ENCODE measurements at places on chromosomes 11 and 22.
A peak's percentile ranks its signal among the peaks of the same experiment; 100 is the strongest.

DNA sequence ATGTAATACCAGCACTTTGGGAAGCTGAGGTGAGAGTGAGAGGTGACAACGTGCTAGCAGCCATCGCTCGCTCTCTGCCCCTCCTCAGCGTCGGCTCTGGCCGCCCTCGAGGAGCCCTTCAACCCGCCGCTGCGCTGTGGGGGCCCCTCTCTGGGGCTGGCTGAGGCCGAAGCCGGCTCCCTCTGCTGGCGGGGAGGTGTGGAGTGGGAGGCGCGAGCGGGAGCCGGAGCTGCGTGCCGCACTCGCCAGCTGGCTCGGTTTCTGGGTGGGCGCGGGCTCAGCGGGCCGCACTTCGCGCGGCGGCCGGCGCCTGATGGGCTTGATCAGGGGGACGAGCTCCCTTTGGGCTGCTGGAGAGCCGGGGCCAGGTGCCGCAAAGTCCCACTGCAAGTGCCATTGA, 98.9 kb upstream of the UBASH3B start:
- DNase-seq: peak; percentile 68

- no peak for DNase-seq
These were observed 36.6 kb downstream of the GAS2 start for GRCh38 chr11:22703040-22703439.

- no peak for DNase-seq
These were observed 2.5 kb downstream of the ST13 start for GRCh38 chr22:40853961-40854360.

DNA sequence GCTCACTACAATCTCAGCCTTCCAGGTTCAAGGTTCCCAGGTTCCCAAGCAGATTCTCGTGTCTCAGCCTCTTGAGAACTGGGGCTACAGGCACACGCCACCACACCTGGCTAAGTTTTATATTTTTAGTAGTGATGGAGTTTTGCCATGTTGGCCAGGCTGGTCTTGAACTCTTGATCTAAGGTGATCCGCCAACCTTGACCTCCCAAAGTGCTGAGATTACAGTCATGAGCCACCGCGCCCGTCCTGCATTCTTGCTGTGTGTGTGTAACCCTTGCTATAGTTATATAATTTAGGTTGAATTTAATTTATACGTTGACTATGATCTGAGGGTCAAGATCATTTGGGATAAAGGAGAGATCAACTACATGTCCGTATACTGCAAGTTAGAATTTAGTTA, 29.3 kb upstream of the ROBO3 start:
- no peak for DNase-seq

- no peak for DNase-seq
These were observed 29.4 kb upstream of the UBASH3B start for GRCh38 chr11:122625976-122626665.

DNA sequence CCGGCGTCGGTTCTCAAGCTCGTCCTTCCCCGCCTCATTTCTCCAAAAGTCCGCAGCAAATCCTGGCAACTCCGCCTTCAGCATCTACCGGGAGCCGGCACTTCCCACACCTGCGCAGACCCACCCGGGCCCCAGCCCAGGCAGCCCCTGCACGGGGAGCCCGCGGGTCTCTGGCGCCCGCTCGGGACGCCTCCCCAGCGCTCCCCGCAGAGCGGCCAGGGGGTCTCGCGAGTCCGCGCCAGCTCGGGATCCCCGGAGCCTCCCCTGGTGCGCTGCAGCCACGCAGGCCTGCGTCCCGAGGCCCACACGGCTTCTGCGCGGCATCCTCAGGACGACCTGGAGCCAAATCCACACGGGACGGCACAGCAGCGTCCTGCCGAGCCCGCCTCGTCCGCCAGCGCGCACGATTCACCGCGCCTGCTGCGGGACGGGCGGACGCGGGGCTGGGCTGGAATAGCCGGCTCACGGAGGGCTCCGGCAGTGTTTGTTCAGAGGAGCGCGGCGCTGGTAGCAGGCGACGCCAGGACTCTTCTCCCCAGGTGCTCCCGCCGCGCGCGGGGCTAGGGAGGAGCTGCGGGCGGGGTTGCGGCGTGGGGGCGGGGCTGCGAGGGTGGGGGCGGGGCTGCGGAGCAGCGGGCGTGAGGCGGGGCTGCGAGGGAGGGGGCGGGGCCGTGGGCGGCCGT, 816 bp upstream of the PHRF1 start:
- DNase-seq: peak; percentile 88

GRCh38 chr11:27558401-27558800, 51.8 kb upstream of the LIN7C start:
- no peak for DNase-seq

DNA sequence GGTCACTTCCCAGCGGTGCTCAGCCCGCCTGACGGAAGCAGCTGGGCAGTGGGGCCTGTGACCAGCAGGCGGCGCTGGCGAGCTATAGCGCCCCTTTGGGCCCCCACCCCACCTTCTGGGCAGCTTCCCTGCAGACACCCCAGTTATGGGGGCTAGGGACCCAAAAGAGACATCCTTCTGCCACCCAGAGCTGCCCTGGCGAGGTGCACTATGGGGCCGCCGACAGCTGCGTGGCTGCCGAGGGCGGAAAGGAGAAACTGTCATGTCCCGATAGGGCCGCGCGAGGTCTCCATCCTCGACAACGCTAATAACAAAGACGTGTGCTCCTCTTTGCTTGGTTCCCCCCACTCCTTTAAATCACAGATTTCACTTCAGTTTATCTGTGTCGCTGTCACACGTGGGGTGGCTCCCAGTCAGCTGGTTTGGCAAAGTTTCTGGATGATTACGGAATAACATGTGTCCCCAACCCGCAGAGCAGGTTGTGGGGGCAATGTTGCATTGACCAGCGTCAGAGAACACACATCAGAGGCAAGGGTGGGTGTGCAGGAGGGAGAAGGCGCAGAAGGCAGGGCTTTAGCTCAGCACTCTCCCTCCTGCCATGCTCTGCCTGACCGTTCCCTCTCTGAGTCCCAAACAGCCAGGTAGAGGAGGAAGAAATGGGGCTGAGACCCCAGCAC, 673 bp upstream of the MYO7A start:
- peak; percentile 51 for DNase-seq

DNA sequence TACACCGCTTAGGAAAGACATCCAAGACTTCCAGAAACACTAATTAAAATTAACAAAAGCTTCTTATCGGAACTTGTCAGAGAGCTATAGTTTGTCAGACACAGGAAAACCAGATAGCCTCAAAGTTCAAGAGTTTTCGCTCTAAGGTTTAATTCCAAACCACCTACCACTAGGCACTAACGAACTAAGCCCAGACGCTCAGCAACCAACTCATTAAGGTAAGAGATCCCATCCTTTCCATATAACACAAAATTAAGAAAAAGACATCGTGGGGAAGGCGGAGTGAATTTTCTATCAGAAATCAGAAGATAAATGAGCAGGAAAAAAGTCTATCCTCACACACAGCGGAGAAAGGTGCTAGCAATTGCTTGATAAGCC, 382 bp downstream of the IMMP1L start:
- no peak for DNase-seq

DNA sequence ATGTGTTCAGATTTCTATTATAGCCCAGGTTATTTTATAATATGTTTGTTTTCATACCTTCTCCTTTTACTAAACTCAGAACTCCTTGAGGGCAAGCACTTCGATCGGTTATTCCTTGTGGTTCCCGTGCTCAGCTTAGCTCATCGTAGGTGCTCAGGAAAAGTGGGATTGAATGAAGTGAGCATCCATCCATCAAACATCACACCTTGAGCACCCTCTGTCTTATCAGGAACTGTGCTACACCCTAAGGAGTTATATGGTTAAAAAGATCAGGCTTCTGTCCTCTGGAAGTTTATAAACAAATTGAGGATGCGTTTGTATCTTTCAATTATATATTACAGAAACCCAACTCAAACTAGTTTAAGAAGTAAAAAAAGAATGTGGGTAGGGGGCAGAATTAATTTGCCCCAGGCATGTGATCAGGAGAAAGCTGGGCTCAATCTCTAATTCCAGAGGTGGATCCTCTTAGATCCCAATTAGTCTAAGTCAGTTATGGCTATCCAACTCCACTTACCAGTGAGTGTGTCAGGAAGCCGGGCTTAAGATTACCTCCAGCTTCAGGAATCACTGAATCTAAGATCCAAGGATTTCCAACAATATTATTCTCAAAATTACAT, 59.9 kb upstream of the RRAS2 start:
- no peak for DNase-seq

GRCh38 chr11:105203569-105204240, 64.1 kb upstream of the CARD18 start:
- no peak for DNase-seq

- no peak for DNase-seq
These were observed 2.8 kb downstream of the CORO1B start for GRCh38 chr11:67440229-67441097.

DNA sequence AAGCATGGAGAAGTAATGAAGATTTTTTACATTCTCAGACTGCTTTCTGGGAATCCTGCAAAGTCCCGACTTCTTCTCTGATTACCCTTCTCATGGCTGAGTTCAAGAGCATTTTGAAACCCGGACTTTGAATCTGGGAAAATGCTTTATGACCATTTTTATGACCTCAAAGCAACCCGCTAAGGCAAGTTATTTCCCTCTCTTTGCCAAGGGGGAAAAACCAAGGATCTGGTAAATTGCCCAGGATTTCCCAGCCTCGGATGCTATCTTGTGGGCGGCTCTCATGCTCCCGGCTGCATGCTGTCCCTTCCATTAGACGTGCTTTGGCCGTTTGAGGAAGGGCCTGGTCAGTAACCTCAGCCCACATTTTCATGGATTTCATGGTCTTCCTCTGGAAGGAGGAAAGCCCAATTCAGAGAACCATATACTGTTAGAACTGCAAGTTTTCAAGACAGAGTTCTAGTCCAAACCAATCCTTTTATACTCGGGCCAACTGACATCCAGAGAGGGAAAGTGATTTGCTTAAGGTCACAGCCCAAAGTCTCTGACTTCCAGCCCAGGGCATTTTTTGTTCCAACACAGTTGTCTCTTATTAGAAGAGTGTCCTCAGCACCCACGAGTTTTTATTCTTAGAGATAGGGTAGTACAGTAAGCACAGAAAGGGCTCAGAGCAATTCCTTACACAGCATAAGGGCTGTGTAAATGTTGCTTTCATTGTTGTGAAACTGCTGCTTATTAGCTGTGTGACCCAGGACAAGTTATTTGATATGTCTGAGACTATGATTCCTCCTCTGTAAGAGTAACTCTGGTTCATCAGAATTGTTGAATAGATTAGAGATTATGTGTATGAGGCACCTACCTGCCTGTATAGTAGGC, 77.4 kb downstream of the NAV2 start:
- DNase-seq: no peak

GRCh38 chr11:27209562-27210005, 153.4 kb downstream of the CCDC34 start:
- DNase-seq: peak; percentile 45

DNA sequence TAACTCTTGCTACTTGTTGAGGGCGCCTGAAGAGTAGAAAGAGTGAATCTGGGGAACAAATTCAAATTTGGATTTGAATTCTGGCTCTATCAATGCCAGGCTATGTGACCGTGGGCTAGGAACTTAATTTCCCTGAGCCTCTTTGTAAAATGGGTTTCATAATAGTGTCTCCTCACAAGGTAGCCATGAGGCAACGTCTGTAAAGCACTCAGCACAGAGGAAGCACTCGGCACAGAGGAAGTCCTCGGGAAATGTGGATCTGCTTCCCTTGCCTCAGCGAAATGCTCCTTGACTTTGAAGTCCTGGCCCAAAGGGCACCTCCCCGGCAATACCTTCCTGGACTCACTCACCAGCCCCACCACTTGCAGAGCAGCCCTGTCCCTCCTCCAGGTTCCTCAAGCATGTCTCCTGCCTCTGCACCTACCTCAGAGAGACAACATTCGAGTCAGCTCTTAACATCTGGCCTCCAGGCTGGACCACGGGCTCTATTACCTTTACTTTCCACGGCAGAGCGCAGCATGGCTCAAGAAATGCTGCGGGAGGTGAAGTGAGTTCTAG, 17.7 kb downstream of the CD6 start:
- DNase-seq: no peak

- no peak for DNase-seq
These were observed 39.2 kb downstream of the KMT5B start for GRCh38 chr11:68173926-68174325.

DNA sequence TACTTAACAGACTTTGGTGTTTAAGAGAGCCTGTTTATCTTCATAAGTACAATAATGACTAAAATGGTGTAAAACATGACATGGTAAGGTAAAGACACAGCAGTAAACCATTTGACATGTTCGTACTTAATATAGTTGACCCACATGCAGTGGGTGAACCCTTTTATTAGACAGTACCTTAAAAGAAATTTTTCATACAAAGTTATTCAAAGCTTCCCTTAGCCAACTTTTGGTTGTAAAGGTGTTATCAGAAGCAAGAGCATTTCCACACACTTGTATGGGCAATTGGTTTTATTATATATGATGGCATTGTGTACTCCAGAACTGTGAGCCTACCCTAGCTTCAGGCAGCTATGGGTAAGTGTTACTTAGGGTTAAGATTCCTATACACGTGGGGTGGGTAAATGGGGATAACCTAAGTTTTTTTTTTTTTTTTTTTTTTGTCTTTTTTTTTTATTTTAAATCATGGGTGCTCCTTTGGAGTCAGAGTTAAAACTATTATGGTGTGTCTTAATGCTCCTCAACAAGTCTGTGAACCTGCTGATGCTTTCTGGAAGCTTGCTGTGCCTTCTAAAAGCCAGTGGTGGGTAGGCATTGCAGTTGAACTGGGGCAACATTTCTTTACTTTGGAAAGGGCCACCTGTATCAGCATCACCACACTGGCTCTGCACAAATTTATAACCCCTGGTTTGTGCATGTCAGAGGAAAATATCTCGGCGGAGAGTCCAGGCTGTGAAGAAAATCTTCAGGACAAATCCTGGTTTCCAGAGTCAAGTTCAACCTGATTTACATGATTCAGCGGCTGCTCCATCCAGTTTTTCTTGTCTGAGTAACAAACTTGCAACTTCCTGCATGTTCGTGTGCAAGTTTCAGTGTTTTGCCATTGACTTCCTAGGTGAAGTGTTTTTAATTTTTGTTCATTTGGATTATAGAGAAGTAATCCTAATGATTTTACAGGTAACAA, 3.3 kb downstream of the PCF11 start:
- DNase-seq: no peak

GRCh38 chr11:733072-733471, 14.2 kb upstream of the TALDO1 start:
- no peak for DNase-seq

DNA sequence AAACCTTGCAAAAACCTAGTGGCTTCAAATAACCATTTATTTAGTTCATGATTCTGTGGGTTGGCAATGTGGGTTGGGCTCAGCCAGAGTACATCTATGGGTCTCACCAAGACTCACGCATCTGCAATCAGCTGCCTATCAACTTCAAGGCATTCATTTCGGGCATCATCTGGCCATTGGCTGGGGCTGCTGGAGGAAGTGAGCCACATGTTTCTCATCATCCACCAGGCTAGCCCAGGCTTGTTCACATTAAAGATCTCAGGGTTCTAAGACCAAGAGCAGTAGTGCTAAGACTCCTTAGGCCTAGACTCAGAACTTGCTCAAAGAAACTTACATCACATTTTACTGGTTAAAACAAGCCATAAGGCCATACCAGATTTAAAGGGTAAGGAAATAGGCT, 478.9 kb upstream of the ARHGAP42 start:
- no peak for DNase-seq

- peak; percentile 26 for DNase-seq
These were observed 58.9 kb downstream of the MYEOV start for GRCh38 chr11:69352715-69353319.

GRCh38 chr11:42329929-42330565, 870.6 kb upstream of the LRRC4C start:
- no peak for DNase-seq

GRCh38 chr11:125990244-125990643, 44.4 kb downstream of the VSIG10L2 start:
- DNase-seq: no peak

Measured in NCI-H1105 (cell line).